ENCODE measurements at places on chromosomes 7 and 10.

GRCh38 chr7:48048113-48048512 is 12.8 kb downstream of the C7orf57 start:
- DNase-seq: no peak

DNA sequence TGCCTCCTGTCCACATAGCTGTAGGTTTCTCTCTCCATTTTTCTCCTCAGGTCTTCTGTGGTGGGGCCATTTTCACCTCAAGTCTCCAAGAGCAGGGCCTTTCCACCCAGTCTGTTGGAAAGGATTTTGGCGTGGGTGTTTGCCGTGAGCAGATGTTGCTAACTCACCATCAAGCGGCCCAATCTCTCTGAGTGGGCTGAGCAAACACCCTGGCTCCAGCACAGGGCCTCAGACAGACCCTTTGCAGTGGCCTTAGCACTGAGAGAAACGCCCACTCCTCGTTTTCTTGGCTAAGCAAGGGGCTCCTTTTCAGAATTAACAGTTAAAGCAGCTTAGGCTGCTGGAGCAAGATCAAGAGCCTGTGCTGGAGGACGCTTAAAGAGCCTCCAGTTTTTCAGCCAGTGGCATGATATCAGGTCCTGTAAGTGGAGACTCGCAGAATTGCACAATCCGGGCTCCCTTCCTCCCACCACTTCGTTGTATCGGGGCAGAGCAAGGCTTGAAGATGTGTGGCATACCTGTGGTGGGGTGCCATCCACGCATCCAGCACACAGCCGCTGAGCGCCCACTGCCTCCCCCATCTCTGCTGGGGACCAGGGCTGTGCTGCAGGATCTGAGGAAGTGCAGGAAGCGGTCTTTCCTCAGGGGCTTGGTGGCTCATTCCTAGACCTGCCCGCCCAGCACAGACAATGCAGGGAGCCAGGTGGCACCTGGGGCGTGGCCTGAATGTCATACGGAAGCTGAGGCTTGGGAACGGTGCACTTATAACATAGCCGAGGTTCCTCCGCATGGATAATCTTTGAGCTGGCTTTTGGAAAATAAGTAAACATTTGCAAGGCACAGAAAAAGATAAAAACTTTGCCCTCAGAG is 142.7 kb downstream of the ADARB2 start:
- DNase-seq: no peak

DNA sequence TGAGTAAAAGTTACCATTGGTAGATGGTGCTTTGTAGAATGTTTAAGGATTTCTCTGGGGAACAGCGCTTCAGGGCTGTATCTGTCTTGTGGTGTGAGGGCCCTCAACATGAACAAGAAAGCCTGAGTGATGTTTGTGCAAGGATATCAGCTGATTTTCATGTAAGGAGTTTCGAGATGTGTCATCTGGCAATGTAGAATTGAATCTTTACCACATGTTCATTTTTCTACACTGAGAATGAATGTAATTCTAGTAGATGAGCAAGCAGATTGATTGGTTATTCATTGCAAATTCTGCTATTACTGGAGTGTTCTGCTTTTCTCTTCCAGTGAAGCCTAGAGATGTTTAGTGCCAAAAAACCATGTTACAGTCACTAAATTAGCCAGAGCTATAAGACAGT is 87.7 kb downstream of the ST7 start:
- DNase-seq: no peak

DNA sequence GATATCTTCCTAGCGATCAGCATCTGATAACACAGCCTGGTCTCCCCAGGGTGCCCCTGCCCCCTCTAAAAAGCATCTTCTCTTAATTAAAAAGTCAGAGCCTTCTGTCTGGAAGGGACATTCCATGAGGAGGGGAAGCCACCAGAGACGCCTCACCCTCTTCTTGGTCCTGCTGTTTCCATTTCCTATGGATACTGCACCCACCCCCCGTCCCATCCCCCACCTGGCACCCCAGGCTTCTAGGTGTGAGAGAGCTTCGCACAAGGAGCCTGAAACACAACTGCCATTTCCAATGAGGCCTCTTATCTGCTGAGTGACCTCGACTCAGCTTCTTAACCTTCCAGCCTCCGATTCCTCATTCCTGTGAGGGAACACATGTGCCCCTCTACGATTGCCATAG is 51.4 kb downstream of the COL13A1 start:
- DNase-seq: no peak

DNA sequence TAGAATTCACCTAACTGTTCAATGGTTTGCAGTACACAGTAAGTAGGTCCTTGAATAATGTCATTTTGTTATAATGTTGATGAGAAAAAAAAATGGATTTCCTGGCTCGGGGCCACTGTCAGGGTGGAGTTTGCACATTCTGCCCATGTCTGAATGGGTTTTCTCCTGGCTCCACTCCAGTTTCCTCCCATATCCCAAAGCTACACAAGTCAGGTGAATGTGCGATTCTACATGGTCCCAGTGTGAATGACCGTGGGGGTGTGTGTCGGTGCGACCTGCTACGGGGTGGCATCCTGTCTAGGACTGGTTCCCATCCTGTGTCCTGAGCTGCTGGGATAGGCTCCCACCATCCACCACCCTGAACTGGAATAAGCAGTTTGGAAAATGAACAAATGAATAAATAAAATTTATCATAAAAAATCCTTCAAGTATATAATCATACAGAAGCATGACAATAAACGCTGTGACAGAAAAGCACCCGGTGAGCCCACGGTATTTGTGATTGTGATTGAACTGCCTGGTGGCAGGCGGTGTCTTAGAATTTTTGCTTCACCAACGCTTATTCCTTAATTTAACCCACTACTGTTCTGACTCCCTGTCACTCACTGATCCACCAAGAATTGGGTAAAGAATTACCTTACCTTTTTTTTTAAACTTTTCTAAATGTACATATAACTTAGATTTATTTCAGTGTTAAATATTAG is 114.1 kb downstream of the ICA1 start:
- peak; percentile 9 for DNase-seq

GRCh38 chr10:49498425-49498824 is 40.5 kb downstream of the ERCC6 start:
- DNase-seq: no peak

DNA sequence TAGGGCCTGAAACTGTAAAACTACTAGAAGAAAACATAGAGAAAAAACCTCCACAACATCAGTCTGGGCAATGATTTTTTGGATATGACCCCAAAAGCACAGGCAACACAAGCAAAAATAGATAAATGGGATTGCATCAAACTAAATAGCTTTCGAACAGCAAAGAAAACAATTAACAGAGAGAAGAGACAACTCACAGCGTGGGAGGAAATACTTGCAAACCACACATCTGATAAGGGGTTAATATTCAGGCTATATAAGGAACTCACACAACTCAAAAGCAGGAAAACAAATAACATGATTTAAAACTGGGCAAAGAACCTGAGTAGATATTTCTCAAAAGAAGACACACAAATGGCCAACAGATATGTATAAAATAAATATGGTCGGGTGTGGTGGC is 7.7 kb upstream of the GSTK1 start:
- DNase-seq: no peak

GRCh38 chr7:69399401-69399800 is 198.9 kb upstream of the AUTS2 start:
- DNase-seq: no peak

- DNase-seq: no peak
These were observed 474.5 kb upstream of the PODXL start for GRCh38 chr7:132030883-132031282.

GRCh38 chr7:118758582-118758981 is 534.1 kb downstream of the ANKRD7 start:
- no peak for DNase-seq

- no peak for DNase-seq
These were observed 129.4 kb downstream of the BMPER start for GRCh38 chr7:34034728-34035127.

DNA sequence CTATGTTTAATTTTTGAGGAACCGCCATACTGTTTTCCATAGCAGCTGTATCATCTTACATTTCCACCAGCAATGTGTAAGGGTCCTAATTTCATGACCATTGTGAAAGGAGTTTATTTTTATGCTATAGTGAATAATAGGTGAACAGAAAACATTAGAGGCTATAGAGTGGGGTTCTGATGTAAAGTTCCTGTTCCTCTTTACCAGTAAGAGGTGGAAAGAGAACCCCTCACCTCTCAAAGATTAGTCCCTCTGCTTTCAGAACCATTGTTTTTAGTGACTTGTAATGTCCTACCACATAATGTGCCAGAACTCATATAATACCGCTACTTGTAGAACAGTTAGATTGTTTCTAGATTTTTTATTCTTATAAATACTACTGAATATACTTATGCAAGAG is 34.2 kb downstream of the SUFU start:
- no peak for DNase-seq

- DNase-seq: peak; percentile 79
These were observed 158.8 kb downstream of the SKAP2 start for GRCh38 chr7:26705567-26705966.

DNA sequence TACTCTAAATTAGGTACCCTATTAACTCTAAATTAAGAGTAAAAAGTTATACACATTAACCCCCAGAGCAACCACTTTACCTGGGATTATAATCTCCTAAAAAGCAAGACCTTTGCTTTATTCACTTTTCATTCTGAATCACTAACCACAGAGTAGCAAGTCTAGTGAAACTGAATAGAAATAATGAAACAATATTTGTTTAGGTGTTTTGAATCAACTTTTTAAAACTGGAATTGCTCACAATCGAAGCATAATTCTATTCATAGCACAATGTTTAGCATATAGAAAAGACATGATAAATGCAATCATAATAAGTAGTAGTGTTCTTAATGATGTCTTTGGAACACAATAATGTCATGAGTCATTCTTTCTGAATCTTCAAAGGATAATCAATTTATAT is 37.0 kb upstream of the CASD1 start:
- DNase-seq: no peak

DNA sequence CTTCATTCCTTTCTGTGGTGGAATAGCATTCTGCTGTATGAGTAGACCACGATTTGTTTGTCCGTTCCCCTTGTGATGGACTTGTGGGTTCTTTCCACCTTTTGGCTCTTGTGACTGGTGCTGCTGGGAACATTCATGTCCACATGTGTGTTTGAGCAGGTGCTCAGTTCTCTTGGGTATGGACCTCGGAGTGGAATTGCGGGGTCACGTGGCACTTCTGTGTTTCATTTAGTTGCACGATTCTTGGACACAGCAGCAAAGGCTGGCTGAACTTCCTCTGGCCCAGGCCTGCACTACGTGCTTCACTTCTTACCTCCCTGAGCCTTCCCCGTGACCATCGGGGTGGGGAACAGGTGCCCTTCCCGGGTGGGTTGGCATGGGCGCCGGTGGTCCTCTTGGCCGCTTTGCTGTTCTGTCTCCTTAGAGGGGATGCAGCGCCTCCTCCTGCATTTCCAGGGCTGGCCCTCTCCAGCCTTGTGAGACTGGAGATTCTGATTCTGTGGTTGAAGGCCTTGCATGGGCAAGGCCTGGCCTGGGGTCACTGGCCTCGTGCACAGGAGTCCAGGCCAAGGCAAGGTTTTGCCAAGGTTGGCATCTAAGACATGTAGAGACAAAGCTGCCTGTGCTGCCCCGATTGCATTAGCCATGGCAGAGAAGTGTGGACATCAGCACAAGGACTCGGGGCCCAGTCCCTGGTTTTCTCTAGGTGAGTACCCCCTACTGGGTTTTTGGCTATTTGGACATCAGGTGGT is 25.1 kb downstream of the DOCK1 start:
- DNase-seq: no peak

DNA sequence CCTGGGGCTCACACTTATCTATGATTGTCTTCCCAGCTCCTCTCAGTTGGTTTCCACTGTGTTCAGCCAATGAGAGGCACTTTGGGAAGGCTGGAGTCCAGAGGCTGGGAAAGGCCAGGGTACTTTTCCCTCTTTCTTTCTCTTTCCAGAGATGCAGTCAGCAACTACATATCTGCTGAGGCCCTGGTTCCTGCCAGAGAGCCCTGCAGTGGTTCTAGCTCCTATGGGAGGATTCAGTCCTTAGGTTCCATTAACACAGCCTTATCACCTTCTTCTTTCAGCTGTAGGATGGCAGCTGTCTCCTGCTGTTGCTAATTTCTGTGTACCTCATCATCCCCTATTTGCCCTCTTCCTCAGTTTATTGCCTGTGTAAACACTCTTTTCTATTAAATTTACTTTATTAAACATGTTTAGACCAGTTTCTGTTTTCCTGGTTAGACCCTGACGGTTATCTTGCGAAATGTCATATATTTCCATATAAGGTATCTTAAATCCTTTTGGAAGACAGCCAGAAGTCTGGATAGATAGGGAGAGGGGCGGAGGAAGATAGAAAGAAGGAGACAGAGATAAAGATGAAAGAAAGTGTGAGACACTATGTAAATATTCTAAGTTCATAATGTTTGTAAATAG is 100.3 kb downstream of the HGF start:
- DNase-seq: no peak

GRCh38 chr10:132535065-132535651 is 2.4 kb upstream of the INPP5A start:
- DNase-seq: no peak

DNA sequence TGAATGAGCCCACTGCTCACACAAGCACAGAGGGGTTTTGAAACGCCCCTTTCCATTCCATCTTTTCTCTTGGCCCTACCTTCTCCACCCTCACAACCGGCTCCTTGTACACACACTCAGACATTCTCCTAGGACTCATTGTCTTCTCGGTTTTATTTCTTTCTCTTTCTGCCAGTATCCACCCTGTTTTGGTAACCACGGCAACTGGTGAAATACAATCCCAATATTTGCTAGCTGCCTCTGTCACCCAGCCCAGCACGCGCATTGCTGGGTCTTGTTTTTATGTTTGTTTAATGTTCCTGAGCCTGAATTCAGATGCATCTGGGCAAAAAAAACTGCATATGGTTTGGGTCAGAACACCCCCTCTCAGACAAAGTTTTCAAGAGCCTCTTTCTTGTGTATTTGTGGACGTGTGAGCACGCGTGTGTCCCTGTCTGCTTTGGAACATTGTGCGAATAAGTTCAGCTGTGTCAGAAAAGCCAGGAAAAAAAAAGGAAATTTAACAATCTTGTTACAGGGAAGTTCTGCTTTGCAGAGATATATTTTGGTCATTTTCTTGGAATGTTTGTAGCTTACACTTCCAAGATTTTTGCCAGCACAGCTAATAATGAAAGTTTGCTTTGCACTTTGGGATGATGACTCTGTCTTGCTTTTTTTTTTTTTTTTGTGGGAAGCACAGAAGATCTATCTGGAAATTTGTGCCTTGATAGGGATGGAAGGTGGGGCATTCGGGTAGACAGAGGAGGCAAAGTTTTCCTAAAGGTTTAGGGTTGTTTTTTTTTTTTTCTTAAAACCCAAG is 225.9 kb downstream of the TRIL start:
- DNase-seq: peak; percentile 78

All from eye (tissue), 1 donor.